ENCODE measurements at places on chromosomes 7 and 10.
A peak's percentile ranks its signal among the peaks of the same experiment; 100 is the strongest.

GRCh38 chr10:28984431-28984830 is 304.4 kb upstream of the LYZL1 start:
- DNase-seq: peak; percentile 5

DNA sequence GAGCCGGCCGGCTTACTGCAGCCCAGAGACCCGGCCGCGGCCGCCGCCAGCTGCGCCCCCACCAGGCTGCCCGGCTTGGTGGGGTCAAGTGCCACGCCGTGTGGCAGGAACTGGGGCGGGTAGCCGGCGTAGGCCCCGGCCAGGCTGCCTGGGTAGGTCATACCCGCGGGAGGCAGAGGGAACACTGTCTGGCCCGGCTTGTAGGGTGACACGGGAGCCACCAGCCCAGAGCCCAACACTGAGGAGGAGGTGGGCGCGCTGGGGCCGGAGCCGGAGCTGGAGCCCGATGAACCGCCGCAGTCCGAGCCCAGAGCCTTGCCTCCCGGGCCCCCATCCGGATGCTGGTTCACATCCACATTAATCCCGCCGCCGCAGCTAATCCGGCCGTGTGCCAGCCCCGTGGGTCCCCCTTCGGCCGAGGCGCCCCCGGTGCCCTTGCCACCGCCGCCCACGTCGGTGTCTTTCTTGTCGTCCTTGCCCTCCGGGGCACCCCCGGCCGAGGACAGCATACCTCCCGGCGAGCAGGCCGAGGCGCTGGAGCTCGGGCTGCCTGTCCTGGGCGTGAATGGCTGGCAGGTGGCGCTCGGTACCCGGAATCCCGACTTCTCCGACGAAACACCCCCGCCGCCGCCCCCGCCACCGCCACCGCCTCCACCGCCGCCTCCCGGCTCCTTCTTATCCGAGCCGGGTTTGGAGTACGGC is 2.0 kb downstream of the ZNF503 start:
- DNase-seq: peak; percentile 63

- no peak for DNase-seq
Observed at GRCh38 chr7:4621396-4621795, 60.7 kb upstream of the FOXK1 start.

DNA sequence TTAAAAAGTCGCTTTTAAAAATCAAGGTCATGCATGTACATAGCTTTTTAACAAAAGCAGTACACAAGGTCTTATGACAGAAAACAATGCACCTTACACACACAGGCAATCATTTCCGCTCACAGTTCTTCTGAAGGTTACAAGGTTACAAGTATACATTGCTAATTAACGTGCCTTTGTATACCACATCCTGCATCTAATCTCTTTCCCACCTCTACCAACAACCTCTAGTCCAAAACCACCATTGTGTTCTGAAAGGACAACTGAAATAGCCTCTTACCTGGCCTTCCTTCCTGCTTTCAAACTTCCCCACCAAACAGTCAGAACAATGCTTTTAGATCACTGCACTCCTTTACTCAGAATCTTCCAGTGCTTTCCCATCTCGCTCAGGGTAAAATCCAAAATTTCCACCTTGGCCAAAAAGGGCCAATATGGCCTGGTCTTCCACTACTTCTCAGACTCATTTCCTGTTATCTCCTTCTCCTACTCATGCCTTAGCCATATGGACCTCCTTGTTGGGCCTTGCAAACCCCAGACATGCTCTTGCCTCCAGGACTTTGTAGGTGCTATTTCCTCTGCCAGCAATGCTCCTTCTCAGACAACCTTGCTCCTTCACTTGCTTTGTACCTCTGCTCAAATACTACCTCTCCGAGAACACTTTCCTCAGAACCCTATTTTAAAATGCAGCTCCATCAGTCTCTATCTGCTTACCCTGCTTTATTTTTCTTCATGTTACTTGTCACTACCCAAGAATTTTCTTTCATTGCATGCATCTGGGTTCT is 205.4 kb downstream of the DNAJC1 start:
- no peak for DNase-seq

DNA sequence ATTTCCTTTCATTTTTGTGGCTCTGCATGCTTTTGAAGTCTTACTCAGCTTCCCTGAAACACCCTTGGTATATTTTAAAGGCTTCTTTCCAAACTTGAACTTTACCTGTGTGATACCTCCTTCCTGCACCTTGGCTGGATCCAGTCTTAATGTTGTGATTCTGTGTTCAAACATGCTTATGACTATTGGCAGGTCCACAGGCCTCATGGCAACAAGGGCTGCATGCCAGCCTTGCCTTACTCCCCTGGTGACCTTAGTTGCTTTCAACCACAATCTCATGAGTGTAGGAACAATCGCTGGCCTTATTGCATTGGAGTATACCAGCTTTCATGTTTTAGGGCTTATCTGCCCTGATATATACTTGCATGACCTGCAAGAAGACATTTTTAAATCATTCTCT is 238.7 kb downstream of the KIF20B start:
- no peak for DNase-seq

DNA sequence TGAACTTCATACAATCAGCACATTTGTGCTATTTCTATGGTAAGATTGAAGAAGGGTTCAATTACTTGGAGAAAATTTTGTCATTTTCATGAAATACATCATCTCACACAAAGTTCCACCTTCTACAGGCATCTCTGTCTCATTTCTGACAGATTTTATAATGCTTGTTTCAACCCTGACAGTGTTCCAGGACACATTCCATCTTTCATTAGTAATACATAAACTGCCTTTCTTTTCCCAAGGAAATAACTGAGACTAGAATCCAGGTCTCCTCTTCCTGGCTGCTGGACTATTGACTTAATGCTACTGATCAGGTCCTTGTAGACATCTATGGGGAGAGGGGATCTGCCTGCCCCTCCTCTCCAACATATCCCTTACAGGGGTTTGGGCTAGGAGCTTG is 70.1 kb upstream of the PLPP4 start:
- DNase-seq: no peak

DNA sequence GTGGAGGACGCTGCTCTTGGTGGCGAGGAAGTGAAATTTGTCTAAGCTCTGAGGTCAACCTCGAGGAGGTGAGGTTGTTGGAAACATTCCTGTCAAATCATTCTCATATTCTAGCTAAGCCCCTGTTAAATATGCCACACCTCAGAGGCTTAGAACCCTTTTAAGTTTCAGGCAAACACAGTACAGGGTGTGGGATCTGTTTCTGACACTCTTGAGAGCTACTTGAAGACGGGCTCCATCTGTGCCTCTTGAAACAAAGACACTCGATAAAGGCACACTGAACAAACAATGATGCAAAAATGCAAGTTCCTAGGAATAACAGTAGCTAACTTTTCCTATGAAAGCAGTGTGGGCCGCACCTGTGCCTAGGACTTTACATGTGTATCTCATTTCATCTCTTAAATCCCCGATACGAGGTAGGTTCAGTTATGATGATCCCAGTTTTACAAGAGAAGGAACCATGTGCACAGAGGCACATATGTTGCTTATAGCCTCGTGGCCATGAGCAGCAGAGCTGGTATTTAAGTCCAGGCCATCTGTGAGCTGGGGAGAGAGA is 299.2 kb downstream of the CCDC3 start:
- DNase-seq: no peak

- DNase-seq: no peak
Observed at GRCh38 chr7:69889338-69889975, 291.2 kb downstream of the AUTS2 start.

- DNase-seq: no peak
Observed at GRCh38 chr10:117534321-117535297, 7.9 kb upstream of the EMX2 start.

GRCh38 chr10:108452533-108452932 is 1288.0 kb upstream of the SORCS1 start:
- DNase-seq: no peak

- no peak for DNase-seq
Observed at GRCh38 chr10:103140469-103140868, 52.6 kb downstream of the NT5C2 start.

DNA sequence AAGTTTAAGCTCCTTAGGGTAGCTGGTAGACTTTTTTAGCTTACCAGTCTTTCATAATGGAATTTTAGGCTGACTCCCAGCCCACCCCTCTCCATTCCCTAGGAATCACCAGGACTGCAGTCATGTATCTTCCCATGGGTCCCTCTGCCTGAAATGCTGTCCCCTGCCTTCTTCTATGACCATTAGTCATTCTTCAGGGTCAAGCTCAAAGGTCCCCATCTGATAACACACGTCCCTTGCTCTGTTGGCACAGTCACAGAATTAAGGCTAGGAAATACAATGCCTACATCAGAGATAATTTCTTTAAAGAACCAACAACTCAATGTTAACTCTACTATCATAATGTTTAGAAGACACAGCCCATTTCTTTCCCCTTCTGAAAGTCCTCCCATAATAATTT is 140.6 kb downstream of the RAPGEF5 start:
- no peak for DNase-seq

DNA sequence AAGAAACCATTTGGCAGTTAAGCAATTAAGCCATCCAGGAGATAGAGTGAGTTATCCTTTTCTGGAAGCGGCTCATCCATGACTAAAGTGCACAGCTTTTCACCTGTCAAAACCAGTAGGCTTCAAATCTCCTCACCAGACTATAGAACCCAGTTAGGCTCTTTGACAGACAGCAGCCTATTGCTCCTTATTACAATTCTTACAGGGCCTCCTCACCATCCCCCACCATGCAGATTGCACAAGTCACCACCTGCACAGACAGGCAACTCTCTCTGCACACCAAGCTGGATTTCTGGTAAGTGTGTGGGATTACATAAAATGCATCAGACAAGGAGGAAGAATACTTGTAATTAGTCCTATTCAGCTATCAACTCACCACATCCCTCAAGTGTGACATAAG is 301.6 kb downstream of the SNX13 start:
- DNase-seq: no peak

DNA sequence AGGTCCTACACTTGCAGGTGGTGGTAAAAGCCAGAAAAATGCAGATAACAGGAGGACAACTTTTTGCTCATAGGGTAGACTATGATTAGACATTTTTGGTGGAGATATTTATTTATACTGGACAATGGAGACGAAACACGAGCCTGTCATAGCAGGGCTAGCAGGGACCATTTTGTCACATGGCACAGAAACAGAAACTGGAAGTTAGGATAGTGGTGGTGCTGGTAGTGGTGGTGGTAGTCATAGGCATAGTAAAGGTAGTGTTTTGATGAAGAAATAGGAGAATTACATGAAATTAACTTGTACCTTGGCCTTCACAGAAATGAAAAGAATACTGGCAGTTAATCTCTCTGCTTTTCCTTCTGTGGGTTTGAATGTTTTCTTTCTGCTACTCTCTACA is 8.8 kb upstream of the MGAM start:
- no peak for DNase-seq

DNA sequence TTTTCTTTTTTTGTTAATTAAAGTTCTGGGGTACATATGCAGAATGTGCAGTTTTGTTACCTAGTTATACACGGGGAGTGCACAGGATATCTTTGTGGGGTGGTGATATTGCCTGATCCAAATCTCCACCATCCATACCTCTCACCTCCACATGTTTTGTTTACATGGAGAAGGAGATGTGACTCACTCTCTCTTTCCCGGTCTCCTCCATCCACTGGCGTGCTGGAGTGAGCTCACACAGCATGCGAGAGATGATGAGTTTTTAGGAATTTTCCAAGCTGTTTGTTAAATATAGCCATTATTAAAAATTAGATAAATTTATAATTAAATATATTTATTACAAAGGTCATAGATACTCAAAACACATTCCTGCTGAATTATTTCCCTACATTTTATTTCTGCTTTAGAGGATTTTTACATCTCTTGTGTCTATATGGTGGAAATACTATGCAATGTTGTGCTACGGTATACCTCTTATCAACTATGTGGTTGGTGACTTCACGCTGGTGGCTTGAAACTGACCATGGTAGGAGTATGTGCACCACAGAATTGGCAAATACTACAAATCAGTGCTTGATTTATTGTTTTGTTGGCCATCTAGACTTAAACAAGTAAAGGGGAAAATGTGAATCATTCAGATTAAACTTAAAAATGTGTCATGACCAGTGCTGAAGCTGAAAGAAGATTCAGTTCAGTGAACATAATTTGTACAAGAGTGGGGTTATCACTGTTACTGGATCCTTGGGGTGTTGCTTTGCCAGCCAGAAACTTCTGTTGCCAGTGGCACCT is 107.9 kb upstream of the FAM180A start:
- no peak for DNase-seq

DNA sequence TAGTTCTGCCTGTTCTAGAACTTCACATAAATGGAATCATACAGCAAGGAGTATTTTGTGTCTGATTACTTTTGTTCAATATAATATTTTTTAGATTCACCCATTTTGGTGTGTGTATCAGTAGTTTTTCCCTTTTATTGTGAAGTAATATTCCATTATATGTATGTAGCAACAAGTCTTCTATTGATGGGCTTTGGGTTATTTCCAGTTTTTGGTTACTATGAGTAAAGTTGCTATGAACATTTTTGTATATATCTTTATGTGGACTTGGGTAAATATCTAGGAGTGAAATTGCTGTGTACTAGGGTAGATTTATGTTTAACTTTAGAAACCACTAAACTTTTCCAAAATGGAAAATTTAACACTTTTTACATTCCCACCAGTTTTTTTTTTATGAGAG is 35.7 kb downstream of the ADK start:
- no peak for DNase-seq

- no peak for DNase-seq
Observed at GRCh38 chr10:78891741-78892140, 177.0 kb upstream of the ZMIZ1 start.

GRCh38 chr7:37945336-37945735 is 24.9 kb downstream of the EPDR1 start:
- no peak for DNase-seq

DNA sequence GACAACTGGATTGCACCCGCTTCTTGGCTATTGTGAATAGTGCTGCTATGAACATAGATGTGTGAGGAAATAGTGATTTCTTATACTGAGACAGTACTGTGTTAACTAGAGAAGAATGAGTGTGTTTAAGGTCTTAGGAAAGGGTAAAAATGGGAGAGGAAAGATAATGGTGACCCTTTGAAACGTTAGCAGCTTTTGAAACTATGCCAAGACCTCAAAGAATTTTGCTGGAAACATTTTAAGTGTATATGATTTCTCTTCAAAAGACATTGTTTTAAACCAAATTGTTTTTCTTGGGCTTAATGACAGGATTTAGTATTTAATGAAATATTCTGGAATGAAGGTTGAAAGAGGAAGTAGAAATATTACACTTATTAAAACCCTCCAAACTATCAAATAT is 100.8 kb upstream of the ARHGAP21 start:
- DNase-seq: no peak

- no peak for DNase-seq
Observed at GRCh38 chr10:120453886-120454285, 3.1 kb upstream of the PLPP4 start.

GRCh38 chr7:155741805-155742204 is 70.5 kb downstream of the SHH start:
- no peak for DNase-seq

DNA sequence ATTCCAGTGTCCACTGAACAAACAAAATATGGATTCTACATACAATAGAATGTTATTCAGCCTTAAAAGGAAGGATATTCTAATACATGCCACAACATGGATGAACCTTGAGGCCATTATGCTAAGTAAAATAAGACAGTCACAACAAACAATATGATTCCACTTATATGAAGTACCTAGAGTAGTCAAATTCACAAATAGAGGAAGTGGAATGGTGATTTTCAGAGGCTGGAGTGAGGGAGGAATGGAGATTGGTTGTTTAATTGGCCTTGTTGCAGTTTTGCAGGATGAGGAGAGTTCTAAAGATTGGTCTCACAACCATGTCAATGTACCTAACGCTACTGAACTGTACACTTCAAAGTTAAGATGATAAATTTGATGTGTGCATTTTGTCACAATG is 119.6 kb downstream of the CHN2 start:
- DNase-seq: no peak
